ENCODE measurements at places on chromosomes 5 and 9.

DNA sequence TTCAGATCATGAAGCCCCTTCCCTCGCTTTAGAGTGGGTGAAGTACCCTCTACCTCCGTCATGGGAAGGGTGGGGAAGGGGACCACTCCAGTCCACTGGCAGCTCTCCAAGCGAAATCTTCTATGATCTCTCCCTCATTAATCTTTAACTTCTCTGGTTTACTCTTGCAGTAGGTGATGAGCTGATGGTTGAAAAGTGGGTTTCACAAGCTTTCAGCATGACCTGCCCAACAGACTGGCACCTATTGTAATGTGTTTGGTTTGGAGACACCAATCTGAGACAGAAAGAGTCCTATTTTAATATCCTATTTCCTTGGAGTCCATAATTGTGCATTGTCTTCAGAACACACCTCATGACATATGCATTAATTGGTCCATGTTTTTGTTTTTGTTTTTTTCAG, 70.8 kb upstream of the TGFBR1 start:
- DNase-seq: no peak

- DNase-seq: no peak
Measured at GRCh38 chr5:31182136-31182535, 11.3 kb upstream of the CDH6 start.

GRCh38 chr9:7967093-7967827, 167.7 kb upstream of the DMAC1 start:
- DNase-seq: no peak

DNA sequence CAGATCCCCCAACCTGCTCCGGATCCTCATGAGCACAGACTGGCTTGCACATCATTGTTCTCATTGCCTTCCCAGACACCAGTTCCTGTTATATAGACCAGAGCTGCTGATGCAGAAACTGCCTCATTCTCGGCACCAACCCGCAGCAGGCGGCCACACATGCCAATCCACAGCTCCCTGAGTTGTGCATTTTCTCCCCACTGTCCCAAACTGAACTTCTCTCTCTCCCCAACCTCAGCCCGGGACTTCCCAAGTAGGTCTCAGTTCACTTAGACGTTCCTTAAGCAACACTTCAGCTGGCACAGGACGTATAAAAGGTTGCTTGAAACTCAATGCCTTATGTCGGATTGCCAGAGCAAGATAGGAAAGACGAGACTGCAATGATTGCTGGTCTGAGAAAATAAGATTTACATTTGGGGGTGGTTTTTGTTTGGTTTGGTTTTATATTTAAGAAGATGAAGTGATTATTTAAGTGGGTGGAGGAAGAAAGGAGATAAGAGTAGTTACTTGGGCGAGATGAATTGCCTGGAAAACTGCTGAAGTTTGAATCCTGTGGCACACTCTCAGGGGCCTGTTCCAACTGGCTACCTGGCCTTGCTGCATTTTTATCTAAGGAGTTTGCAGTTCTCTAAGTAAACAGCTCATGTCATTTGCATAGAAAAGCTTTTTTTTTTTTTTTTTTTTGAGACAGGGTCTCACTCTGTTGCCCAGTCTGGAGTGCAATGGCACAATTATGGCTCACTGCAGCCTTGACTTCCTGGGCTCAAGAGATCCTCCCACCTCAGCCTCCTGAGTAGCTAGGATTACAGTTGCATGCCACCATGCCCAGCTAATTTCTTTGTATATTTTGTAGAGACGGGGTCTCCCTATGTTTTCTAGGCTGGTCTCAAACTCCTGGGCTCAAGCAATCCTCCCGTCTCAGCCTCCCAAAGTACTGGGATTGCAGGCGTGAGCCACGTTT, 155.4 kb downstream of the GOLPH3 start:
- no peak for DNase-seq

DNA sequence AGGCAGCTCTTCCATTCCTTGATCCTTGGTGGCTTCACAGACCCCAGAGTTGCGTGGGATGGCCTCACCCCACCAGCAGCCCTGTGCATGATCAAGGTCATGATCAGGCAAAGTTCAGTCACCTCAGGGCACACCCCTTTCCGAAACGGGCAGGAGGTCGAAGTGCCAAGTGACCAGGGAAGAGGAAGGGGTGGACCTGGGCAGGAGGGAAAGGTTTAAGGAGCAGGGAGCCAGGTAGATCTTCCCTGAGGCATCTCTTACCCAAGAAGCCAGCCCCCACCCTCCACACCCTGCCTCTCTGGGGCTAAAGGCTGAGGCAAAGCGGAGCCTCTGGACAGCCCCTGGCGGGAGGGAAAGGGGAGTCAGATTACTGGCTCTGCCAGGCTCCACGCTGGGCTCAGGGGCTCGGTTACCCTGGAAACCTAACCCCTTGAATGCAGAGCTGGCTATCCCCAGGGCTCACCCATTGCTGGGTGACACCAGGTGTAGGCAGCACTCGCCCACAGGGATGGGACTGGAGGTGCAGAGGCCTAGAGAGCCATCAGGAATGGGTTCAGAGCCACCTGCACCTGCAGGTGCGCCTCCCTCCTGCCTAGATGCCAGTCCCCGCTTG, 3.6 kb downstream of the MGAT4B start:
- no peak for DNase-seq

GRCh38 chr5:76926329-76927105, 26.3 kb upstream of the CRHBP start:
- DNase-seq: no peak

- DNase-seq: peak; percentile 34
Measured at GRCh38 chr5:14669975-14670374, 5.5 kb downstream of the OTULIN start.

GRCh38 chr5:180820788-180821321, 18.2 kb upstream of the MGAT1 start:
- no peak for DNase-seq

DNA sequence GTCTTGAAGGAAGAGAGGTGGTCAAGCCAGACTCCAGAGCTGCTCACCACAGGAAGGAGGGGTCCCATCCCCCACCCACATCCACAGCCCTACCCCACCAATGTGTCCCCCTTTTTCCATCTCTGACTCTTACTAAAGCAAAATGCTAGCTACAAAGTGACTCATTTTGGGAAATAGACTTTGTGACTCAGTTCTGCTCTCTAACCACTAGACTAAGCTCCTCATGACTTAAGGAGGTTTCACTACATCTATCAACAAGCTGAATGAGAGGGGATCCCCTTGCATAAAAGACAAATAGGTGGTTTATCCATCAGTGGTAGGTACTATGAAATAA, 35.1 kb upstream of the ADRB2 start:
- DNase-seq: no peak

GRCh38 chr9:134875371-134875770, 5.2 kb upstream of the FCN2 start:
- DNase-seq: no peak

GRCh38 chr5:115787426-115787825, 29.0 kb downstream of the CDO1 start:
- DNase-seq: no peak

DNA sequence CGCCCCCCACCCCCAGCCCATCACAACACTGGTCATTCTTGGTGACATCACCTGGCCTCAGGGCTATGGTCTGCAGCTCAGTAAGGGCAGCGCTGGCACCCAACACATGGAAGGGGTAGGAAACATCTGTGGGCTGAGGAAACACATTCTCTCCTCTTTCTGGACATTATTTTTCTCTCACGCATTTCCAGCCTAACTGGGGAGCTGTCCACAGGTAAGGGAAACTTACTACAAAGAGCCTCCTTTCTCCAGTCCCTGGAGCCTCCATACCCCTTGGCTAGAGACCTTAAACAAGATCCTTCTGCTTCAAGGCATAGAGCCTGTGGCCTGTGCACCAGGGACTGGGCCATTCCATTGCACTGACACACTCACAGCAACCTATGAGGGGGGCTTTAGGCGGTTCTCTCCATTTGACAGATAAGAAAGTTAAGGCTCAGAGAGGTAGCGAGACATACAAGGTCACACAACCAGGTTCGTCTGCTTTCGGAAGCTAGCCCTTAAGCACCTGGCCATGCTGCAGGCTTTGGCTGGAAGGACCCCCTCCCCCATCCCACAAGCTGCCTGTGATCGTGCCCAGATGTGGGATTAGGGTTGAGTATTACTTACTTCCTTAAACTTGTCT, 40.7 kb downstream of the CXXC5 start:
- no peak for DNase-seq

DNA sequence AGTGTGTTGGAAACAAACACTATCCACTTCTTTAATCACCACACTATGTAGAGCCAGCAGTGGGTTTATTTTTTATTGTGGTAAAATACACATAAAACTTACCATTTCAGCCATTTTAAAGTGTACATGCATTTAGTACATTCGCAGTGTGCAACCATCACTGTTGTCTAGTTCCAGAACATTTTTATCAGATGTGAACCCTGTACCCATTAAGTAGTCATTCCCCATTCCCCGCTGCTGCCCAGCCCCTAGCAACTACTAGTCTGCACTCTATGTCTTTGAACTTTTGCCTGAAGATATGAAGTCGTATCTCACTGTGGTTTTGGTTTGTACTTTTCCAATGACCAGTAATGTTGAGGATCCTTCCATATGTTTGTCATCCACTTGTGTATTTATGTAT, 30.2 kb upstream of the F2R start:
- DNase-seq: no peak

- DNase-seq: no peak
Measured at GRCh38 chr9:134688231-134688630, 46.6 kb downstream of the COL5A1 start.

GRCh38 chr5:156647034-156647451, 203.1 kb upstream of the PPP1R2B start:
- no peak for DNase-seq

DNA sequence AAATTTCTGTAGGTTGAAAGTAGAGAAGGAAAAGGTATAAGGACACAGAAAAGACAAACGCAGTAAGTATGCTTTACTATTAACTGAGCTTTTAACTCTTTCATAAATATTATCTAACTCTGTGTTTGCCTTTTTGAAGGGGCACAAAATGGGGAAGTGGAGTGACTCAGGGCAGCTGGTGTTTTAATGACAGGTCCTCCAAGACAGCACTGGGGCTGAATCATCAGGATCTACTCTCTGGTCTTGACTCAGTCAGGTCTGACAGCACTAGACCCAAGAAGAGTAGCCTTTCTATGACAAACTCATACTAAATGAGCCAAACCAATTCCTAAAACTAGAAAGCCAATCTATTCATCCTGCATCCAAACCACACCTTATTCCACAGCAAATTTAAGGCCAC, 102.2 kb downstream of the APTX start:
- DNase-seq: no peak

- DNase-seq: peak; percentile 62
Measured at GRCh38 chr5:111223101-111223786, 940 bp upstream of the CAMK4 start.

DNA sequence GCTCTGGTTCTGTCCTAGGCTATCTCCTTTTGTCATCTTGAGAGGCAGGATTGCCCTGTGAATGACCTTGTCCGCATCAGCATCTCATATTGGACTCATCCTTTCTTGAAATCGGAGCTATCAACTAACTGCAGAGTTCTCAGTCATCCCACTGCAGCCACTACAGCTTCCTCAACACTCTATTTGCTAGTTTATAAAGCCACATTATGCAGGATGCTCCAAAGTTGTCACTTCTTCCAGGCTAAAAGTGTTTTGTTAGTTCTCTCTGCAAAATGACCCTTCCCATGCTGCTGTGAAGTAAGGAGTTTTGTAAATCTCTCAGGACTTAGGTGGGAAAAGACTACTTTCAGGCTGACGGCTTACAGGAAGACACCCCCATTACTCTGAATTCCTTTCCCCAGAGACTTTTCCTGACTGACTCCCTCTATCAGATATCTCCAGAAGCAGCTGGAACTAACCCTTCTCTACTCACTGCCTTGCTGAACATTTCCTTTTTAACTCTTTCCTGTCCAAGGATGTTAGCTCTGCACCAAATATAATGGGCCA, 257.6 kb downstream of the NFIB start:
- no peak for DNase-seq

GRCh38 chr9:106450549-106450948, 412.4 kb upstream of the ZNF462 start:
- no peak for DNase-seq

DNA sequence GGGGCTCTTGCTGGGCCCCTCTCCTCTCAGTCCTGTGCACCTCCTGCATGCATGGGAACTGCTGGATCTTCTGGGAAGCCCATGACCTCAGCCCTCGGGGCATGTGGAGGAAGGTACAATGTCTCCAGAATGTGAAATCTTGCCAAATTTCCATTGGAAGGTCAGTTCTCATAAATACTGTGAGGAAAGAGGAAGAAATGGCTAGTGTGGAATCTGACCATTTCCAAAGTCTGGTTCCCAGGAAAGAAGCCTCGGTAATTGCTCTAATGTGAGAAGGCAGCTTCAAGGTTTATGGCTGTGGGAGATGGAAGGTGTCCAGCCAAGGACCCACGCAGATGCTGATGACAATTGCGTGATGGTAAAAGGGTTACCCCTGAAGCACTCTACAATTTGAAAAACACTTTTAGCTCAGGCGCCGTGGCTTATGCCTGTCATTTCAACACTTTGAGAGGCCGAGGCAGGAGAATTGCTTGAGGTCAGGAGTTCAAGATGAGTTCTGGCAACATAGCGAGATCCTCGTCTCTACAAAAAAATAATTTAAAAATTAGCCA, 8.1 kb upstream of the IL17B start:
- no peak for DNase-seq

DNA sequence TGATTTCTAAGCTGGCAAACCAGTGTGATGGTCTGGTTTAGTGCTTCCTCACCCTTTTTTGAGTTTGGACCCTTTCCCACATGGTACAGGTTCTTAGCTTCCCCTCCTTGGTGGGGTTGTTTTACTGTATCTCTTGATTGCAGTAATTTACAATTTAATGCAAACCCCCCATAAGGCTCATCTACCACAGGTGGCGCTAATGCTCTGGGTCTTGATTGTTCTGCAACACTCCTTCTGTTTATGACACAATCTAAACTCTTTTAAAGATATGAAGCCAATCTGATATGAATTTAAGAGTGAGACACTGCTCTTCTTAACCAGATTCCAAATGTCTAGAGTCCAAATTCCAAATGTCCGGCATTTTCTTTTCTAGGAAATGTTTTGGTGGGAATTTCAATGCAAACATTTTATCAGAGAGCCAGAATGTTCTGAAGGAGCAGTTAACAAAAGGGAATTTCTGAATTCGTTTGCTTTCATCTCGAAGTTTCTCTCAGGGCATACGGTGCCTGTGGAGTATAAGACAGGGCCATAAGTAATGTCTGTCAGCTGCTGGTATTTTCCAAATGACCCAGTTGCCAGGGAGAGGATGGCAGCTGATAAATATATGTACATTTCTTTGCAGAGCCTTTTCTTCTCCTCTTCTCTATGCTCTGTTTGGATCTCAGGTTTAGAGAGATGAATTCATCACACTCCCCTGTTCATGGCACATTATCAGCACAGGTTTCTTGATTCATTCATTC, 246.8 kb downstream of the ARHGAP26 start:
- DNase-seq: peak; percentile 56

- DNase-seq: no peak
Measured at GRCh38 chr9:95383845-95384244, 66.3 kb upstream of the FANCC start.

Data from CD4-positive, alpha-beta T cell treated with Interleukin-4 for 4 hours (primary cell).